Right ventricle myocardium inferior (tissue), 1 donor: ENCODE measurements at places on chromosomes 11 and 22. TPM values are rescaled to one million over a fixed set of nuclear protein-coding genes. Genes with fewer than 3 reads are reported as not detected.

DNA sequence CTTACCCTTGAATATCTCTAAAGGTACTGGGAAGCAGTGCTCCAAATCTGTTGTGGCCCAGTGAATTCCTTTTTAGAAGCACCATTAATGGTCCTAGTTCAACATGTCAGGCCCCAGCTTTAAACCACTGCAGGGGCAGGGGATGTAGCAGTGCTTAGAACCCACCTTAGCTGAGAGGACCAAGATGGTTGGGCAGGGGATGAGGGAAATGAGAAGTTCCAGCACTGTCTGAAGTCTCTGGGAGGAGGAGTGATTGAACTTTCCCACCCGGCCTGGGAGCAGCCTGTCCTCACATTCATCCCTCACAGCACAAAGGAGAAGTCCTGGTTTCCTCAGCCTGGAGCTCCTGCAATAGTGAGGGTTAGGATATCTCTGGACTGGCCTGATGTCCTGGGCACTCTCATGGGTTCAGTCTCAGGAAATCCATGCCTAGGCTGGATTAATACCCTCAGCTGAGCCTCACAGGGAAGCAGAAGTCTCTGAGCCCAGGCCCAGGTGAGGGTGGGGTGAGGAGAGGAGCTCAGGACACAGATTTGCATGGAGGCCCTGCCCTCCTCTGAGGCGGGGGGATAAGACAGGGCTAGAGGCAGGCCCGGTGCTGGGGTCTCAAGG lies 28.6 kb upstream of the PRAME start:
- no peak for DNase-seq

- no peak for DNase-seq
These were observed 44.3 kb downstream of the RASSF10 start for GRCh38 chr11:13053255-13053917.

- DNase-seq, result no peak
These were observed 165.7 kb downstream of the COMMD9 start for GRCh38 chr11:36123336-36124101.

DNA sequence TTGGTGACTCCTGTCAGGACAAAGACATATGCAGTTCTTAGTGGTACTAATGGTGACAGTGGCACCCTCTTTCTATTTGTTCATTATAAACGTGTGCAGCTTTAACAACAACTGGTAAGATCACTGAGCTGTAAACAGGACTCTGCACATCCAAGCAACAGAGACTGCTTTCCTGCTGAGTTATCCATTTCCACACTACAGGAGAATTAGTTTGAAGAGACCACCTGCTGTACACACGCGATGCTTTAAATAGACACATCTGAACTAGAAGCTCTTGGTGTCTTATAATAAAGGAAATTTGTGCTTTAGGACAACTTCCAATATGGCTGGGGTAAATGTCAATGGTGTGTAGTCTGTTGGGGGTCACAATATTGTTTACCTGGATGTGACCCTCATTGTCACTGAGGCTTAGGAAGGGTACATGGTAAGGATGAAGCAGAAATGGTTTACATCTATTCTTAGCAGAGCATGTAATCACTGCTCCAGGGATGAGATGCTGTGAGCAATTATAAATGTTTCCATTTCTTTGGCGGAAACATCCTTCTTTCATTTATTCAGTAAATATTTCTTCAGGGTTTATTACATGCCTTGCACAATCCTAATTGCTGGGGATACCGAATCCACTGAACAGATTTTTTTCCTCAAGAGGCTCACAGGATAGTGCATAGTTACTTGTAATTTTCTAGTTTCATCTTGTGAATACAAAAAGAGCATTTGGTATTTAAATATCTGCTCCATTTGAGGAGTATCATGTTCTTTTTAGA lies 354.0 kb upstream of the CCDC90B start:
- DNase-seq, result no peak

GAL3ST3 gene
- 1.5 TPM for total RNA-seq

OR10D3 gene
- total RNA-seq, result not detected

FAT3 gene
- 0.03 TPM for total RNA-seq

DNA sequence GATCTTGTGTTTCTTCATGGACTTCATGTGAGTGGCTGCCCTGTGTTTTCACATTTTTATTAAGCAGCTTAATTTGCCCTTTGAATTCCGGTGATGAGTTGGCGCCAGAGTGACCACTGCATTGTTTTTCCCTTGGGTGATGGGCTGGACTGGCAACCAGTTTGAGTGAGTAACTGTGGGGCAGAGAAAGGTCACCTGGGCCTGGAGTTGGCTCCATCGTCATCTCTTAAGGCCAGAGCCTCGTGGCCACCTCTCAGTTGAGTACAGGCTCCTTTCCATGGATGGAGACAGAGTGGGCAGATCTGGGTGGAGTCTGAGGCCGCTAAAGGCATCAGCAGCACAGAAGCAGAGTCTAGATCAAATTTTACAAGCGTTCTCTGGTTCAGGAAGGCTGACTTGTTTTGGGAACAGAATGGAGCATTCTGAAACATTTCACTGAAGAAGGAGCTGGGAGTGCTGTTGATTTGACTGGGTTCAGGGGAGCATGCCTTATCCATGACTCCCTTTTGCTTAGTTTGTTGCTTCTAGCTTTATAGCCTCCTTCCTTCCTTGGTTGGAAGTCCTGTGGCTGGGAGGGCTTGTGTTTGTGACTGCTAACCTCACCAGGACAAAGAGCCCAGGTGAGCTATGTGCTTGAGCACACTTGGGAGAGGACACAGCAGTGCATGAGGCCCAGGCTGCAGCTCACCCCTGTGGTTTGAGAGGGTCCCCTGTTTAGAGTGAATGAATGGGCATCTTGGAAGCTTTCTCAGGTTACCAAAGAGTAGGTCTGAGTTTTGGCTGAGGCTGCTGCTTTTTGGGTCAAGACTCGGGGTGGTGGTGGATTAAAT lies 7.8 kb downstream of the BCR start:
- DNase-seq, result no peak

TUBA8 gene
- total RNA-seq, result 243 TPM

DNA sequence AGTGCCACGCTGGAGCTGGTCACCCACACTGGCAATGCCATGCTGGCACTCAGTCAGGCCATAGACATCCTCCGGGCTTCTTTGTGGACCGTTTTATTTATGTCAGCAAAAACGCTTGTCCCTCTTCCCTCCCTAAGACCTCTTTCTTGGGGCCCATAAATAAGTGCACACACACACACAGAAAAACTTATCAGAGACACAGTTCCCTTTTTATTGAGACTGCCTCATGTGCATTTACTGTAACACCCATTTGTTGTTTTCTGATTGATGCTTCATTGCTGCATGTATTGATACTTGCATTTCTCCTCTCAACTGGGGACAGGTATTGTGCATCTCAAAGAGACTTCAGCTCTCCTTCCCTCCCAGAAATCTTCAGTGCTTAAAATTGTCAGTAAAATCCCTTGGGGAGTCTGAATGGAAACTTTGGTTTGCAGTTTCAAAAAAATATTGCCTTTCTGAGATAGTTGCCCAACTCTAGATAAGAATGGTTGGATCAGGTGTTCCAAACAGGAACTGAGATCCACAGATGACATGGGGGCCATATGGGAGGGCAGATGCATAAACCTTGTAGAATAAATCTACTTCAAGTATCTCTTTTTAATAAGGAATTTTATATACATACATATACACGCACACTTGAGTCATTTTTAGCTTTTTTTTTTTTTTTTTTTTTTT lies 50.9 kb downstream of the PPP2R1B start:
- no peak for DNase-seq

DNA sequence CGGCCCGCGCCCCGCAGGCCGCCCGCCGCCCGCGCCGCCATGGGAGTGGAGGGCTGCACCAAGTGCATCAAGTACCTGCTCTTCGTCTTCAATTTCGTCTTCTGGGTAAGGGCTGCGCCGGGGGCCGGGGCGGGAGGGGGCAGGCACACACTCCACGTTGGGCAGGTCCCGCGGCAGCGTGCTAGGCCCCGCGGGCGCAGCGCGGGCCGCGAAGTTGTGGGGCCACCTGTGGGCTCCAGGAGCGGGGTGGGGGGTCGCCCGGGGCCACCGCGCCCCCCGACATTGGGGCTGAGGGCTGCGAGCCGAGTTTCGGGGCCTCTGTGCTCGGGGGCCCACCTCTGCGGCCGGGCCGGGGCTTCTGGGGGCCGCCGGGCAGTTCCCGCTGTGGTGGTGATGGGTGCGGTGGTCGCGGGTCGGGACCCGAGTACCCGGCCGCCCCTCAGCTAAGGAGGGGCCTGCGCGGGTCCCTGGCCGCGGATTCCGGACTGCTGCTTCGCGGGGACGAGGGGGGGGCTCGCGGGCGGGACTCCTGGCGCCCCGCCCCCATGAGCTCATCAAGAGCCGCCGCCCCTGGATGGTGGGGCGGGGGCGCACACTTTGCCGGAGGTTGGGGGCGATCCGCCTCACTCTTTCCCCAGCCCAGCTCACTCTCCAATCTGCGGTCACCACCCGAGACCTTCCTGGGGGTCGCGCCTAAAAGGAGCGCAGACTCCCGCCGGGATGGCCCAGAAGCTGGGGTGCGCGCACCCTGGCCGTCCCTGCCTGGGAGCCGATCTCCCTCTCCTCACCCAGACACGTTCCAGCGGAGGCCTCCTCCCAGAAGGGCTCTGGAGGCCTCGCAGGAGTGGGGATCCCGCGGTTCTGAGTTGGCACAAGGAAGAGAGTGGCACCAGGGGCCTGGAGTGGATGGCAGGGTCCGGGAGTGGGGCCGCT lies 667 bp downstream of the CD81 start:
- DNase-seq, result peak; percentile 84

DNA sequence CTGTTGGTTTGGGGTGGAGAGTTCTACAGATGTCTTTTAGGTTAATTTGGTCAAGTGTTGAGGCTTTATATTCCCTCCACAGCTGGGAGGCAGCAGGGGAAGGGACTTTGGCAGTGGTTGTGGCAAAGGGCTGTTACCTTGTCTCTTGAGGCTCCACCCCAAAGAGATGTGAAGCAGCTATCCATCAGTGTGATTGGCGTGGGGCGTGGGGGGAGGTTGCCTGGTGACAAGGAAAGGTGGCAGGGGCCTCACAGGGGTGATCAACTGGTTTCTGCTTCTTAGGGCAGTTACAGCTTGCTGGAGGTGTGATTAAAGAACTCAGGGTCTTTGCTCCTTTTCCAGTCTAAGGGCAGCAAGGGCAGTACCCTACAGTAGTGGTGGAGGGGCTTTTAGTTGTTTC lies 59.3 kb downstream of the FANCF start:
- DNase-seq, result no peak

DNA sequence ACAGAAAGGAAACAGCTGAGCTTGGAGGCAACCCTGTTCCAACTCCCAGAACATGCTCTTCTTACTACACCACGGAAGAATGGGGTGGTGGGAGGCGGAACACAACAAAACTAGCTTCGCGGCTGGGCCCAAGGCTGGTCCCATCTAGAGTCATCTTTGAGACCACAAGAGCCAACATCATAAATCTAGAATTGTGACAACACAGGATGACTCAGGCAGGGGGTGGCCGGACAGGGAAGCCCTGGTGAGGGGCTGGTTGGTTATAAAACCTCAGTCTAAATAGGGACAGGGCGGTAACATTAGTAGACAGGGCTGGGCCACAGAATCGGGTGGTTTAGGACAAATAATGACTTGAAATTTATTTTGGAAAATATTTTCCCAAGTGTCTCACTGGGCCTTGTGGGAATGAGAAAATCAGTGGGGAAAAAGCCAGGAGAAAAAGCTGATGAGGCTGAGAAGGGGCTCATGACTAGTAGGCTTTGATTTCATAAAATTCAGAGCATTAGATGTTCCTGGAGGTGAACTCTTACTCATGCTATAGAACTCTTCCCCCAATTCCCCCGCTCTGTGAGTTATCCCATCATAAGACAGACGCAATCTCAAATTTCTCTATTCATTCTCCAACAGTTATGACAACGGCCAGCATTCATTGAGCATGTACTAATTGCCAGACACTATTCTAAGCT lies 151.8 kb upstream of the TIMP3 start:
- no peak for DNase-seq

PC gene
- 7.5 TPM for total RNA-seq

PRR33 gene
- 5.0 TPM for total RNA-seq

GRCh38 chr11:126138636-126139035 lies 72.8 kb downstream of the RPUSD4 start:
- no peak for DNase-seq

SLC43A3 gene
- 22.4 TPM for total RNA-seq

- no peak for DNase-seq
These were observed 59.8 kb downstream of the SC5D start for GRCh38 chr11:121352251-121352891.
